ENCODE measurements at places on chromosomes 12 and 14.

GRCh38 chr12:92593734-92594402 lies 108.9 kb upstream of the PLEKHG7 start:
- DNase-seq = peak; percentile 98

GRCh38 chr12:80032946-80033345 lies 66.4 kb upstream of the OTOGL start:
- no peak for DNase-seq

DNA sequence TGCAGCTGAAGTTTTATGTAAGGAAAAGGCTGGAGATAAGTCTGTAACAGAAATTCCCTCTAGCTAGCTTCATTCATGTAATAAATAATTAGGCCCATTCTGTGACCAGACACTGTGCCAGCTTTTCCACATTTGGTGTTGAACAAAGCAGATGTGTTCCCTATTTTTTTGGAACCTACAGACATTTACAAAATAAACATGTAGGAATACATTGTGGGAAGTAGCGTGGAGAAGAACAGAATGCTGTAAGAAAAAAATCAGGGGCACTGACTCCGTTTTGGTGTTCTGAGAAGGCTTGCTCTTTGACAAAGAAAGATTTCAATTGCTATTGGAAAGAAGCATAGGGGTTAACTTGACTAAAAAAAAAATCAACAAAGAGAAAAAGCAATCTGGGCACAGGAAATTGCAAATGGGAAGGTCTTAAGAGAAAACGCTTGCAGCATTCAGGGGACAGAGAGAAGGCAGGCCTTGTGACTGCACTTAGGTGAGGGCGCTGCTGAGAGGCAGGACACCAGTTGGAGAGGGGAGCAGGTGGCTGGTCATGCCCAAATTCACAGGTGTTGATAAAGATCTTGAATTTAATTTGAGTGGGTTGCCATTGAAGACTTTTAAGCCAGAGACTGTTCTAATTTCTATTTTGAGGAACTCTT lies 4.0 kb downstream of the FAR2 start:
- no peak for DNase-seq

DNA sequence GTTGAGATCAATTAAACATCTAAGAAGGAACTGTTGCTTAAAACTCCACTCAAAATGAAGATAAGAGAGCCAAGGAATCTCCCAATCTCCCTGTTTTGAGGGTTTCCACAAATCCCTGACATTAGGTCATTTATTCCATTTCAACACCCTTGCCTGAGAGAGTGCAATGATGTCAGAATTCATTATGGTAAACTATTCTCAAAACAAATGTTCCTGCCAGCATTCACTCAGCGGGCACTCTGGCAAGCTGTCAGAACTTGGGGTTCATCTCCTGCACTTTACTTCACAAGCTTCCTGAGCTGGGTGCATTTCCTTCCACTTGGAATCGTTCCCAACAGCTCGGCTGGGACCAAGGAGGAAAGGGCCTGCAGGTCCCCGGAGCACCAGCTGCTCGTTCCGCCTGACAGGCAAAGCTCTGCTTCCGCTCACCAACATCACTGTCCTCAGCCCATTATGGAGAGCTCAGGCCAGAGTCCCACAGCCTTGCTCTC lies 117.8 kb downstream of the TTC7B start:
- no peak for DNase-seq

- DNase-seq = no peak
Measured at GRCh38 chr14:61418746-61419145, 97.4 kb downstream of the PRKCH start.

- DNase-seq = no peak
Measured at GRCh38 chr14:104442631-104443390, 136.8 kb upstream of the C14orf180 start.

GRCh38 chr14:37230551-37231194 lies 32.9 kb downstream of the MIPOL1 start:
- DNase-seq = peak; percentile 46

DNA sequence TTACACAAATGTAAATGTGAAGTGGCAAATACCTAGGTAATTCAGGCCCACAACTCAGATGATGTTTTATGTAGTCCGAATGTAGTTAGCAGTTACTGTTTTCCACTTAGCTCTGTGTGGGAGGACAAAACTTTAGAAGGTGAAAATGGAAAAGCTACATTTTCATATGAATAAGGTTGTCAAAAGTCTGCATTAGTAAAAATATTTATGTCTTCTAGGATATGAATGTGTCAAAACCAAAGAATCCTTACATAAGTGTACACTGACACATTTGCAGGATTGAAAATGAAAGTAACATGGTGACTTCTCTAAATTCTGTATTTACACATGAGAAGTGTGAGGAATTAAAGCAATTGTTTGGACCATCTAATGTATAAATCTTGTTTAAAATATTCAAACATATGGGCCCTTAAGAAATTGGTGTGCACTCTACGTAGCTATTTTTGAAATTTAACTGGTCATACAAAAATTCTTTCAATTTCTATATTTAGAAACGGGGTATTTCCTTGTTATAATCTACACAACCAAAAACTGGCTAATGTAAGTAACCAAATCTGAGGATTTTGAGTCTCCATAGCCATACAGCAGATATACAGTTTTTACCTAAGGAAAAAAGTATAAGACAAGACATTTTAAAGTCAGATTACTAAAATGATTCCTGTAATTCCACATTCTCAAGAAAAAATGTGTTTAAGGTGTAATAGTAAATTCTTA lies 5.4 kb downstream of the CDKN1B start:
- peak; percentile 42 for DNase-seq

- DNase-seq = no peak
Measured at GRCh38 chr12:646442-647384, 16.5 kb downstream of the NINJ2 start.

GRCh38 chr12:94091624-94092023 lies 56.8 kb upstream of the PLXNC1 start:
- DNase-seq = no peak

- peak; percentile 25 for DNase-seq
Measured at GRCh38 chr12:91813701-91814100, 331.9 kb downstream of the BTG1 start.

GRCh38 chr12:38417101-38417500 lies 100.5 kb downstream of the ALG10B start:
- DNase-seq = no peak

DNA sequence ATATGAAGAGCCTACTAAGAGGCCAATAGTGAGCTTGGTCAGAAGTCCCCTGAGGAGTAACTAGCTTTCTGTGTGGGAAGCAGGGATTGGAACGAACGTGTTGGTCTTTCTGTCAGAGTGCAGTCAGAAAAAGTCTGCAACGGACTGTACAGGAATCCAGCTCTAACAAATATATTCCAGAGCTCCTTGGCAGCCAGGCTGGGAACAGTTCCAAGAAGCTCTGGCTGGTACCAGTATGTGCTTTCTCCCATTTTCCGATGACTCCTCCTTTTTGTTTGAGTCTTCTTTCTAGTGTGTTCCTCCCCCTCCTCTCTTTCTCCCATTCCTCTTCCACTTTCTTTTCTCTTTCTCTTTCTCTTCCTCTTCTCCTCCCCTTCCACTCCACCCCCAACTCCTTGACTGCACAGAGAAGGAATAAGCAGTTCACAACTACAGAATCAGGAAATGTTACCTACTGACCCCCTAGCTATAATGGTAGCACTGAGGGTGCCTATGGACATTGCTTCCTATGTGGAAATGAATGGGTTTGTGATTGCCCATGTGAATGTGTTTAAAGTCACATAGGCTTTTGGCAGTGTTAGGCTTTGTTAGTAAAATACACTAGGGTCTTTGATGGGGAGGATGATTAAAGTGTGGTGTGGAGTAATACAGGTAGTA lies 59.9 kb downstream of the TTLL5 start:
- DNase-seq = no peak

DNA sequence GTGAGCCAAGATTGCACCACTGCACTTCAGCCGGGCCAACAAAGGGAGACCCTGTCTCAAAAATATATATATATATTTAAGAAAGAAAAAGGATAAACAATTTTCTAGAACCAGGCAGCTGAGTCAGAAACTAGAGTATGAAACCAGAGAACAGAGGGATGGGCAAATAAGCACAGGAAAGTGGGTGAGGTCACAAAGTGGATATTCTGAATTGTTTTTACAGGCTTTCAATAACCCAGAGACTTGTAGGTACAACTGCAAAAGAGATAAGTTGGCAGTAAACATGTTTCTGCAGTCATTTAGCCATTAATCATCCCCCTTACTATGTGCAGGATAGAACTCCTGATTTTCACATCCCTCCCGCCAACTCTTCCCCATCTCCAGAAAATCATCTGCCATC lies 94.2 kb downstream of the BTG1 start:
- peak; percentile 60 for DNase-seq

GRCh38 chr12:126191949-126192348 lies 1126.7 kb downstream of the AACS start:
- DNase-seq = no peak

- no peak for DNase-seq
Measured at GRCh38 chr12:15846887-15847286, 35.3 kb upstream of the STRAP start.

GRCh38 chr12:64678248-64678647 lies 68.0 kb downstream of the RASSF3 start:
- DNase-seq = no peak

GRCh38 chr12:6791931-6792520 lies 2.7 kb downstream of the CD4 start:
- no peak for DNase-seq

- DNase-seq = peak; percentile 29
Measured at GRCh38 chr14:45249856-45250575, 3.0 kb downstream of the MIS18BP1 start.

GRCh38 chr12:124217508-124218242 lies 77.2 kb upstream of the RFLNA start:
- no peak for DNase-seq

GRCh38 chr14:76375484-76375883 lies 453 bp upstream of the ESRRB start:
- DNase-seq = no peak

- DNase-seq = peak; percentile 42
Measured at GRCh38 chr12:4353785-4354208, 25.7 kb downstream of the FGF23 start.

DNA sequence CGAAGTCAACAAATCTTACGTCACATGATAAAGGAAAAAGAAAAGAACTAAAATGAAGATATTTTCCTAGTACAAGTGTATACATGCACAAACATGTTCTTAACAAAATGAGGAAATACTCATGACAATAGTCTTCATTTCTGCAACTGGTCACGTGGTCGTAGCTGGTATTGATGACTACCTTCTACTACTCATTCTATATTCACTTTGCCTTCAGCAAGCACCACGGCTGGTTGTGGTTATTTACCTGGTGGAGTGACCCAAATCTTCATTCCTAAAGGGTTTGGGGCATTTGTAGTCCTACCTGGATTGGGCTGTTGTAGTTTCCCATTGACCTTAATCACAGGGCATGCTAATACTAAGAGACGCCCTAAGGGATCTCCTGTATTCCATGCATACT lies 51.2 kb downstream of the FIGNL2 start:
- no peak for DNase-seq

GRCh38 chr12:2413999-2414792 lies 361.4 kb downstream of the CACNA1C start:
- DNase-seq = no peak

DNA sequence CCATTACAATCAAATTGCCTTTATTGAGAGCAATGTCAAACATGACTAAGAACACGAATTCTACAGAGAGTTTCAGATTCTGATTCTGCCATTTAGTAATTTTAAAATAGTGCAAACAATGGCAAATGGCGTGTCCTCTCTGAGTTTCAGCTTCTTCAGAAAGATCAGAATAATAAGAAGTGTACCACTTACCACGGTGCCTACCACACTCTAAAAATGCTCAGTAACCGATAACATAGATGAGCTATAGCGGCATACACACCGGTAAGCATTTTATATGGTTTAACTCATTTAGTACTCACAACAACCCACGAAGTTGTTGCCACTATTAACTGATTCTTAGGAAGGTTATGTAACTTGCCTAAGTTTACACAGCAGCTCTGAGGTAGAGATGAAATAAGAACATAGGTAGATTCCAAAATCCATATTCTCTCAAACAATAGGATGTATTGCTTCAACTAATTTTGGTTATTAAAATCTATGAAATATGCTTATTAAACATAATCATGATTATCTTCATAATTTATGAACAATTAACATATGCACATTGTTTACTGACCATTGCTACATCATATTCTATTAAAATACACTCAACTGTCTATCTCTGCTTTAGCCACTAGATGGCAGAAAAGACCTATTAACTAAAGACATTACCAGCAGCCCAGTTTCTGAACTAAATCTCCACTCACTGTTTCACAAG lies 38.3 kb downstream of the SLC6A15 start:
- peak; percentile 48 for DNase-seq

DNA sequence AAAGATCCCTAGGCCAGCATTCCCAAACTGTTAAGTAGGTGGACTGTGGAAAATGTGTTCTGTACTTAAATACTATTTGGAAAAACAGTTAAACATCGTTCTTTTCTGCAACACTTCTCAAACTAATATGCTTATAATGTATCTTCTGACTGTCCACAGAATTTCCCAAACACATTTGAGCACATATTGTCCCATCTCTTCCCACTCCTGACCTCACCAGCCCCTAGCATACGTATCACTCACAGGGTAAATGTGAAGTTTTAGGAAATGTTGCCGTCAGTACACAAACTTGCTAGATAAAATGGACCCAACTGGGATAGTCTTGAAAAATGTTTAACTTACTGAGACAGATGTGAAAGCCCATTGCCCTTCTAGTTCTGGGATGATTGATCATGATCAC lies 27.7 kb downstream of the ARID2 start:
- no peak for DNase-seq

DNA sequence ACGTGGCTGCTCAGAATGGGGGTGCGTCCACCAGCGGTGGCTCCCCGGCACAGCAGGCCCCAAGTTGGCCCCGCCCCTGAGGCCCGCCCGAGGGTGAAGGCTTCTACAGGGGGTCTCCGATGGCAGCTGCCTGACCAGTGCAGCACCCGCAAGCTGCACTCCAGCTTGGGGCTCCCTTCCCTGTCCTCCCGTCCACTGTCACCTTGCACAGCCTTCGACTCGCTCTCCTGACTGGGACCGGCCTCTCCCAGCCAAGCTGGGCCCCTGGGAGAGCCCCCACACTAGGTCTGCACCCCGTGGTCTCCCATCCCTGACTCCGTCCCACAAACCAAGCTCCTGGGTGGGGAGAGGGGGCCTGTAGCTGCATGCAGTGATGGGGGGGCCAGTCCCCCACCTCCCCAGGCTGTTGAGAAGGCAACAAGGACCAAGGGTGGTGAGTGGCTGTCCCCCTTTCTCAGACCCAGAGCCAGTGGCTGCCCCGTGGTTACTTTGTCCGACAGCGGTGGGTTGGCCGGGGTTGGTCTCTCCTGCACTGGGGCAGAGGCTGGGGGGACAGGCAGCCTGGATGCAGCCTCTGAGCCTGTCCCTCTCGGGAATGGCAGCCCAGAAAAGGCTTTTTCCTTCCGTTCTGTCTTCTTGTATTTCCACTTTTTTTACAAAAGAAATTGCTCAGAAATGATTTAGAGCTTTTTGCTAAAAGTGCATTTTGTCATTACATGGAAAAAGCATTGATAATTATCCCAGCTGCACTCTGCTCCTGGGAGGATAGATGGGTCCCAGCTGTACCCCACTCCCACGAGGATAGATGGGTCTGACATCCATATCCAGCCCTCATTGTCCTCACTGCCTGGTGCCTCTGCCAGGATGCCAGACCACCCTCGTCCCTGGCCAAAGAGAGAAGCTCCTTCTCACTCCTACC lies 217.0 kb downstream of the KIF26A start:
- DNase-seq = no peak

- no peak for DNase-seq
Measured at GRCh38 chr12:49428793-49429192, 61.5 kb downstream of the SPATS2 start.
